Astrocyte of the hippocampus (primary cell): ENCODE measurements at places on chromosomes 6 and 20.

- peak; percentile 56 for DNase-seq
Measured at GRCh38 chr6:81772741-81773140, 20.3 kb upstream of the TENT5A start.

DNA sequence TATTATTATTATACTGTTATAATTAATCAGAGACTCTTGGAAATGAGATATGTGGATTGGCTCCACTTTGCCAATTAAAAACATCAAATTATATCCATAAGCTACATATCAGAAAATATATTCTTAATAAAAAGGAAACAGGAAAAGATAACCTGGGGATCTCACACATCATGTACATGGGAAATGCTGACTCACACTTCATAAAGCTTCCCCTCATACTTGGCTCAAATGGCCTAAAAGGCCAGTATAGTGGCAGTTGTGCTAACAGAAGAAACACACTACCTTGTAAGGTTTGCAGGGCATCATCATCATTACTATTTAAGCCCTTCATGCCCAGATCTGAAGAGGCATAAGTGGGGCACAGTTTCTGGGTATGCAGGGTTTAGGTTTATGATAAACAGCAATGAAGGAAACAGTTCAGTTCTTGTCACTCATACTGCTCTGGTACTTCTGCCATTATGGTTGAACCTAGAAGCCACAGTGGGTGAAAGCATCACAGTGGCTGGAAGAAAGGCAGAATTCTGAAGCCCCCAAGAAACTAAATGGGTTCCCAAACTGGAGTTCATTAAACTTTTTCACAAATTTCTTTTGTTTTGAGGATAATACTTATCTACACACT is 60.6 kb downstream of the BTBD9 start:
- DNase-seq = no peak

DNA sequence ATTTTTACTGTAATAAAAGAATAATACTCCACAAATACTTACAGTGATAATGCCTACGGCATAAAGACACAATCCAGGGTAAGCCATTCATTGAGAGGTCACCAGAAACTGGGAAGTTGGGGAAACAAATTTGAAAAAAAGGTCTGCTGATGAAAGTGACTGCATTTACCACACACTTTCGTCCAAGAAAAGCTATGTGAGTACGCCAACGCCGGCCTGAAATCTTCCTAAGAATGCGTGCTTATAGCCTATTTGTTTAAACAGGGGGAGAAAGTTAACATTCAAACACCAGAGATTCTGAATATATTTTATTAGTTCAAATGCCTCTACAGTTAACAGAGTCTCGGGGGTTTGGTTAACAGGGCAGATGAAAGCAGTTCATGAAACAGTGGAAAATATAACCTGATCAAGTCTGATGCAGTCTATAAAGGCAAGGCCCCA is 657 bp upstream of the LTV1 start:
- no peak for DNase-seq

DNA sequence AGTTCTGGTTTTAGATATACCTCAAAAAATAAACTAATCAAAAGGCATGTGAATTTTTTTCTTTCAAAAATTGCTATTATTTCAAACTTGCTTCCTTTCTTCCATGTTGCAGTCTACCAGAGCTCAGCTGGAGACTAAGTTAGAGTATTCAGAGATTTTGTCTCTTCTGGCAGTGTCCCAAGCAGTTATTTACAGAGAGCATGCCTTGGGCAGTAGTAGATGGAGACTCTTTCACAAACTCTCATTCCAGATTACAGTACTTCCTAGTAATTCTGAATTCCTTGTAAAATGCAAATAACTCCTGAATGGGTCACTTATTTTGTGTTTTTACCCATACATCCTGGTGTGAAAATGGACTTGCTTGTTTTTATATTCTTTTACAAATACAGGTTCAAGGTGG is 703.4 kb downstream of the EPHA7 start:
- peak; percentile 14 for DNase-seq
